ENCODE measurements at places on chromosomes 12 and 14.

- DNase-seq = no peak
Measured at GRCh38 chr12:41250748-41251147, 62.6 kb downstream of the PDZRN4 start.

- no peak for DNase-seq
Measured at GRCh38 chr12:85392508-85392907, 112.5 kb downstream of the ALX1 start.

DNA sequence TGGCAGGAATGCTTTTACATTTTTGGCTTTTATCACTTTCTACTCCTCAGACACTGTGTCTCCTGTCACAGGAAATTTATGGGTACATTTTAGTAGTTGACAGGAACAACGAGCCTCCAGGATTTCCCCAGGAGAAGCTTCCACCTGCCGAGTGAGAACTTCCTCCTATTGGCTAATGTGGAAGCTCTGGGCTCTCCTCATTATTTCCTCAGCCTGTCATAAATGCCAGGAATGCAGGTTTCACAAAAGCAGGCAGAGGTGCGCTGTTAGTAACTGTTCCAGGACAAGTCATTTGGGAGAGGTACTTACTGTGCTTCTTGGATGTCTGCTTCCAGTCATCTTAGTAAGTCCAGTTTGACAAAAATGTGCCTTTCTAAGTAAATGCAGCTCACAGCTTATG lies 19.1 kb upstream of the DCP1B start:
- DNase-seq = no peak

GRCh38 chr12:69008520-69008919 lies 75.5 kb upstream of the CPM start:
- DNase-seq = no peak

DNA sequence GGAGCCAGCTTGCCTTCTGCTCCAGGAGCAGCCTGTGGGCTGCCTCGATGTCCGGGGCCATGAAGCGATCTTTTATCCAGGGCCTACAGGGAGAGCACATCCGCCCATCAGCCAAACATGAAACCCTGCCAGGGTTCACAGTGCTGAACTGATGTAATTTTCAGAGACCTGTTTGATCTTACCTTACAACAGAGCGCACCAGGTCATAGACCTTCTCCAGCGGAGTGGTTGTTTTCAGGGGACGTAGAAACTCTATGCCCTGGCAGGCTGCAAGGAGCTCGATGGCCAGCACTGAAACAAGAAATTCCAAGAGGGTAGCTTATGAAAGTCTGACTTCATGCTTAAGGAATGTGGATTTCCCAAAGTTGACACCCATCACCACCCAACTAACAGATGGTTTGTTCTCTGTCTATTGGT lies 19.7 kb downstream of the HAL start:
- no peak for DNase-seq

DNA sequence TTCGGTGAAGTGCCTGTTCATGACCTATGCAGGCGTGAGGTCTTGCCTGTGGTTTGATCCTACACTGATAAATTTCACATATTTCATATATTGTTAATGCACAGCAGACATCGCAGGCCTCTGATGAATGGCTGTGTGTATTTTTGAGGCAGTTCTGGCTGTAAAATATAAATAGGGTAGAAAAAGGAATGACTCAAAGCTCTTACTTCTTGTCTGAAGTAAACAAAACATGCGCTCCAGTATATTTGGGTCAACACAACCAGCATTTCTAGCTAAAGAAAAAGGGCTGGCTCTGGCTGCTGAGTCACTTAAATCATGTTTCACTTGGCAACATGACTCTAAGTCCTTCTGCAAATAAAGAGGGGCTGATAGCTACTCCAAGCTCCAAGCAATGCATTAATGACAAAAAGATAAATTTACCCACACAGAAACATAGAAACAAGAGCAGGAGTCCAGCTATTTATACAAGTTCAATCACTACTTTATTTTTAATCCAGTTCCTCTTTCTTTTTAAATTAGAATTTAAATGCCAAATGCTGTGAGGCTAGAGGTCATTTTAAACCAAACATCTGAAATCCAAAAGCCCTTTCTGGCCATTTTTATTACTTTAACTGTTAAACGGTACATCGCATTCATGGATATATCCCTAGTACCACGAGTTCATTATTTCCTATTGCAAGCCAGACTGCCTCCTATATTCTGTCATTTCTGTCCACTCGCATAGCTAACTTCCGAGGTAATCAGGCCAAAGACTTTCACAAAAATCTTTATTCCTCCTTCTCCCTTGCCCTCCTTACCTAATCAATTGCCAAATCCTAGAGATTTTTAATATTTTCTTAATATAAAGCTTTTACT lies 54.3 kb upstream of the TMCC3 start:
- peak; percentile 79 for DNase-seq

GRCh38 chr14:95668235-95668772 lies 17.9 kb upstream of the TCL1B start:
- DNase-seq = no peak

GRCh38 chr12:108507971-108508642 lies 7.0 kb upstream of the FICD start:
- no peak for DNase-seq

DNA sequence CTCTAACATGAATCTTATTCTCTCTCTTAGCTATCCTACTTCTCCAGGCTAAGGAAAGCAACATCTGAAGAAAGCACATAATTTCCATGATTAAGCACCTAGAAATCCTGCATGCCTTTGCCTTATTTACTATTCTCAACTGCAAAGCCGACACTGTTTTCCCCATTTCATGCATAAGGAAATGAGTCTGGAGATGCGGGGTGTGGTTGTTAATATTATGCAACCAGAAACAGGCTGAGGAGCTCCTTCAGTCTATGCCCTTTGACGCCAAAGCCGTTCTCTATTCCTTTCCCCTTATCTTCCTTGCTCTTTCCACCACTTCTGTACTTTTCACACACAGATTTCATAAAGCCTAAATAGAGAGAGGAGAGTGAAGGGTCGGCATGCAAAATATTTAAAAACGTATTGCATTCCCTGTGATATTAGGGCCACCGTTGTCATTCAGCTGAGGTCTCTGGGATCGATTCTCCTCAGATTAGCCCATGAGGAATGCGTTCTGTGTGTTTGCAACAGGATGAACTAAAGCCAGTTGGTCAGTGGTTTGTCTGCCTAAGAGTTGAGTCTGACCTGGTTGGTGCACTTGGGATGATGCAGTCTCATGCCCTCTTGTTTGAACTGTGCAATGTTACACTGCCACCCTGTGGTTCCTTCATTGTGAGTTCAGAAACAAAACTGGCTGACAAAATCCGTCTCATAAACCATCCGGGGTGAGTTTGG lies 53.1 kb upstream of the PLEKHG7 start:
- DNase-seq = peak; percentile 86

- DNase-seq = no peak
Measured at GRCh38 chr12:72135021-72135301, 137.2 kb upstream of the TRHDE start.

DNA sequence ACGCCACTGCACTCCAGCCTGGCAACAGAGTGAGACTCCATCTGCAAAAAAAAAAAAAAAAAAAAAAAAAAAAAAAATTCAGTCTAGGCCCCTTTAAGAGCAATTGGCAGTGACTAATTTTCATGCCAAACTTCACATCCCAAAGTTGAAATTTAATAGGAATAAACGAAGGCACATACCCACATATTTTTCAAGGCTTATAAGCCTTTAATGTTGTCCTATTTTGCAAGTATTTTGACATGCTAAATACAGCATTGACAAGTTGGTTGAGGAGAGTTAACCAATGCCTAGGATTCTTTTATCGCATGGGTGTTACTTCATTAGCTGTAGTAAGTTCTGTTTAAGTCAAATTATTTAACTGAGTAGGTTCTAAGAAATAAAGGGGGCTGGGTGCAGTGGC lies 23.5 kb upstream of the HIP1R start:
- peak; percentile 76 for DNase-seq

DNA sequence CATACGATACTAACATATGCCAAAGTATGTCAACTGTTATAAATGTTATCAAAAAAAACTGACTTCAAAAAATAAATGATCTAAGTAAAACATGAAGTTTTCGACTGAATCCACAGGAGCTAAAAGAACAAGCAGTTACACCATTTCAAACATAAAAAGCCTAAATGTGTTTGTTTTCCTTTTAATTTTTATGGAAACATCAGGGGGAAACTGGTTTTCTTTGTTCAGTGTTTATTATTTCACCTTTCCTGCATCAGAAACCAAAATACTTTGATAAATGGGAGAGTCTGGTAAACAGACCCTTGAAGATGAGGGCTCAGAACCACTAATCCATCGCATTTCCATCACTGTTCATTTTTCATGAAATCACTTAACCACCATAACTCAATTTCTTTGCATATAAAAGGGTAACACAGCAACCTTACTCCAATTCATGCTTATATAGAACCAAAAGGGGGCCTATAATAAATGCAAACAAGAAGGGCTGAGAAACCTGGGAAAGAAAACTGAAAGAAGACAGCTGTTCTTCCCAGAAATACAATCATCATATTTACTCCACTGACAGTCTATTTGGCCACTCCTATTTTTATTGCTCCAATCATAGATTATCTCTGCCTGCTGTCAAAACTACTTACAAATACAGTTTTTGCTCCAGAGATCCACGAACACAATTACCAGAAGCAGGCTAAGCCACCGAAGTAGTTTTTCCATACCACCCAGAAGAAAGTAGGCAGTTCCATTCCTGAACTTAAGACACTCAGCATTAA lies 17.0 kb downstream of the FGD6 start:
- DNase-seq = no peak

GRCh38 chr12:94879542-94879941 lies 124.0 kb downstream of the NDUFA12 start:
- no peak for DNase-seq

DNA sequence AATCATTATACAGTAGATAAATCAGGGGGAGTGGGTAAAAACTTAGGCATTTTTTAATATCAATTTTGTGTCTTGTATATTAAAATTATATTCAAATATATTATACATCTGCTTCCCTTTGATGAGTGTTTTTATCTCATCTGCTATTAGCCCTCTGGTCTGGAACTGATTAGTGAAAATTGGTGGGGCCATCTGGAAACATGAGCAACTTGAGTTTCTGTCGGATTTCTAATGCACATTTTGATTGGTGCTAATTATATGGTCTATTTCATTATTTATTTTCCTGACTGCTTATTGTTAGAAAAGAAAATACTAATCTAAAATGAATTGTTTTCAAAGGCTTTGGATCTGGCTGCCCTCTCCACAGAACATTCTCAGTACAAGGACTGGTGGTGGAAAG lies 28.2 kb downstream of the TTC8 start:
- no peak for DNase-seq

- no peak for DNase-seq
Measured at GRCh38 chr14:90985601-90986242, 74.7 kb downstream of the RPS6KA5 start.

DNA sequence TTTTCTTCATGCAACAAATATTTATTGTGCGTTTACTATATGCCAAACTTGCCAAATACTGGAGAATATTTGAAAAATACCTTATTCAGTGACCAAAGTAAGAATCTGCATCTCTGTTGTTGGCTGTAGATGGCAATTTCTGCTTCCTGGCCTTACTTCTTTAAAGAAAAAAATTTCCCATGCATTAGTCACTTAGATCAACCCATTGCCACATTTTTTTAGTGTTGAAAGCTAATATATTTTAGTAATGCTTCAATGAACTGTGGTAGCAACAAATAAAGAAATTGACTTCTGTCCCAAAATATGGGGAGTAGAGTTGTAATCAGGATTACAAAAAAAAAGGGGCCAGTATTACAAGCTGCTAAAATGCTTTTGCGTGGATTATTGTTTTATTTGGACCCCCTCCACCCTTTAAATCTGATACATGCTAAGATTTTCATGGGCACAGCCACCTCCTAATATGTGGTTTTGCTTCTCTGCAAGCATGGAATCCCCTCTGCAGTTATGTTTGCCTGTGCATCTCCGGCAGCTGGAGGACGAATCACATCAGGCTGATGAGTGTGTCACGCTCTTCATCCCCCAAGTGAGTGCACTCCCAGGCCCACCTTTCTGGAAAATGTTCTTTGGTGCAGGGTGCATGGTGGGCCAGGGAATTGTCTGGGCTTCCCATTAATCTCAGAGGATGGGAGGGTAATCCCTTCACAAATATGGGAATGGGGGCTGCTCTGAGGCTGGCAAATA lies 38.1 kb upstream of the PTCSC3 start:
- DNase-seq = no peak

- DNase-seq = no peak
Measured at GRCh38 chr14:106506881-106507305, 980.5 kb downstream of the TMEM121 start.

DNA sequence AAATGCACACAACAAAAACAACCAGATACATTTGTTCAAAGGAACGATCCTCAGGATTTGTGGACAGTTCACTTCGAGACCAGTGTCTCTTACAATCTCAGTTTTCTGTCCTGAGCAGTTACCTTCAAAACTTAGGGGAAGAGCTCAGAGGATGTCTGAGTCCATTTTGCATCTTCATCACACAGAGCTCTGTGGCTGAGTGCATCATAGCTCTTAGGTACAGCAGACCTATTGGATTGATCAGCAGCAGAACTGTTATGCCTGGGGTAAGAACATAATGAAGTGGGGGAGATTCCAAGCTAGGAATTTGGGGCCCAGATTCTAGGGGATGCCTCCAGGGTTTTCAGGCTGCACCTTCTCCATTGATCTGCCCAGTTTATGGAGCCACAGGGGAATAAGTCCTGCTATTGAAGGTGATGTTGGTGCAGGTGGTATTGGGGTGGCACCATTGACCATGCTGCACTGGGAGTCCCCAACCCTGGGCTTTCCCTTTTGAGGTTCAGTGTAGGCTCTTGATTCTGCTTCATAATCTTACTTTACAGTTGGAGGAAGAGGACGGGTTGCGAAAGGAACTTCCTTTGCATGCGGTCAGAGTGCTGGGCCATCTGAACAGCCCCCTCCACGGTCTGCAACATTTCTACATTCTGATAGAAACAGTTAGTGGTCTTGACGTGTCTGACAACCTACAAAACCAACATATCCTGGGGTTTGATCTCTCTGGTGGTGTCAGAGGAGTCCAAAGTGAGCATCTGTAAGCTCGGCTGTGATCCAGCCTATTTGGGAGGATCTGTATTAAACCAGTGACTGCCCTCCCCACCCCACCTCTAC lies 112.8 kb downstream of the CHST11 start:
- DNase-seq = no peak

GRCh38 chr12:111033281-111034082 lies 113.1 kb upstream of the MYL2 start:
- no peak for DNase-seq

DNA sequence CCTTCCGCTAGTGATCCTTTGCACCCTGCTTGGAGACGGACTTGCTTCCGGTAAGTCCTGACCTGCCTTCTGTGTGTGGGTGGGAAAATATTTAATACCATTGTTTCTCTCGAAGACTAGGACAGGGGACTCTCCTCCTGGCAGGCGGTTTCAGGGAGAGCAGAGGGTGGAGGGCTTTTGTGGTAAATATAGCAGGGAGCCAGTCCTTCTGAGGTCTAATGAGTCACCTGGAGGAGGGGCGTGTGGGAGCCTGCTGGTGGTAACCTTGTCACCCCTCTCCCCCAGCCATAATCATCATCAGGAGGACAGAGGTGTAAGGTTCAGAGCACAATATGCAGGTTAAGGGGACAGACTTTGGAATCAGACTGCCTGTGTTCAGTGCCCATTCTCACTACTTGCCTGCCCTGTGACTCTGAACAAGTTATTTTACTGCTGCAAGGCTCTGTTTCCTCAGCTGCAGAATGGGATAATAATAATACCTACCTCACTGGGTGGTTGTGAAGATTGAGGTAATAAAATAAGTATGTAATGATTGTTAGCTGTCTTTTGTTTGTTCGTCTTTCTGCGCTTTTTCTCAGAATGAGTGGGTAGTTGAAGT lies 47.4 kb downstream of the SUSD6 start:
- DNase-seq = no peak
